ENCODE measurements at places on chromosomes 1 and 21.

DNA sequence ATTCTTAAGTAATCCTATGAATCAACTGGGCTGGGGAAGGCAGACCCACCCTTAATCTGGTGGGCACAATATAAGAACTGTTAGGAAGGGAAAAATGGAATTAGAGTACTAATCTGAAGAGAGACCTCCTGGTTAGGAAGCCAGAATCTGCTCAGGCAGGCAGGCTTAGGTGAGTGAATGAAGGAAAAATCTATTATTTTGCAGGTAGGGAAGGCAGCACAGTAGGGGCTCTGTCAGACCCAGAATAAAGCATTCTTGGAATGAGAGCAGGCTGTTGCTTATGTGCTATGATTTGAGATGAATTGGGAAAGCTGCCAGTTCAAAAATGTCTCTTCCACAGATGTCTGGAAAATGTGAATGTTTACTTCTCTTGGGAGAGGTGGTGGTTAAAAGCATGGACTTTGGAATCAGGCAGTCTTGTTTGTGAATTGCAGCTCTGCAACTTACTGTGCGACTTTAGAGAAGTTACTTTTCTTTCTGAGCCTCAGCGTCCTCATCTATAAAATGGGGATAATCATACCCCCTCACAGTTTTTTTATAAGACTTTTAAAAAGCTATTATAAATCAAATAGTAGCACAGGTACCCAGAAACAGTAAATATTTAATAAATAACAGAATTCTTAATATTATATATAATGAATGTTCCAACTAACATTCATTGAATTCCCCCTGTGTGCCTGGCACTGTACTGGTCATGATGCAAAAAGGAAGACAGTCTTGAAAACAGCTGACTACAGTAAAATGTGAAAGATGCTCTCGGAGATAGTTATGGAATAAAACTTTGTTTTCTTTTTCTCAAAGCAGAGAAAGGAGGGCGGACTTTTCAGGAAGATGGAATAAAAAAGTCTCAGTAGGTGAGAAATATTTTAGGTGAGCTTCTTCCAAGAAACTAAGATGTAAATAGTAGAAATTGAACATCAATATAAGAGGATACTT lies 15.3 kb upstream of the ZNF644 start:
- H3K4me1 ChIP-seq = no peaks in the 10 kb centered on the region
- H3K4me3 ChIP-seq = no peak overlapping the region
- H3K36me3 ChIP-seq = peaks cover 6% of the 10 kb centered on the region
- no peak overlapping the region for H3K27ac ChIP-seq

GRCh38 chr1:210428696-210429095 lies 100.0 kb downstream of the HHAT start:
- H3K27ac ChIP-seq = no peak overlapping the region
- peaks cover 25% of the 10 kb centered on the region for H3K4me1 ChIP-seq
- ATAC-seq = no peak

DNA sequence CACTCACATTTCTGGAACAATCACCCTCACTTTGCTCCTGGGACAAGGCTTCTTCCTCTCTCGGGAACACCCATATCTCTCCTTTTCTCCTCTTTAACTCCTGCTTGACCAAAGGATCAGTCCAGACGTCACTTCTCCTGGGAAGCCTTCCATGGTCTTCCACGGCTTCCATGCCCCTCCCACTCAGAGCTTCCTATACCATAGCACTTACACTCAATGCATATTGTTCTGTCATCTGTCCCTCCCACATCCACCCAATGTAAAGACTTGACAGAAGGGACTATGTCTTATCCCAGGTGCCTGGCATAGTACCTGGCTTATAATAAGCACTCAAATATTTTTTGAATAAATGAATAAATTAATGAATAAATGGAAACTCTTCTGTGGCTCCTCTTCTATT lies 28.2 kb downstream of the CD34 start:
- no peak for ATAC-seq
- peaks cover 9% of the 10 kb centered on the region for H3K27me3 ChIP-seq
- H3K36me3 ChIP-seq = no peaks in the 10 kb centered on the region

DNA sequence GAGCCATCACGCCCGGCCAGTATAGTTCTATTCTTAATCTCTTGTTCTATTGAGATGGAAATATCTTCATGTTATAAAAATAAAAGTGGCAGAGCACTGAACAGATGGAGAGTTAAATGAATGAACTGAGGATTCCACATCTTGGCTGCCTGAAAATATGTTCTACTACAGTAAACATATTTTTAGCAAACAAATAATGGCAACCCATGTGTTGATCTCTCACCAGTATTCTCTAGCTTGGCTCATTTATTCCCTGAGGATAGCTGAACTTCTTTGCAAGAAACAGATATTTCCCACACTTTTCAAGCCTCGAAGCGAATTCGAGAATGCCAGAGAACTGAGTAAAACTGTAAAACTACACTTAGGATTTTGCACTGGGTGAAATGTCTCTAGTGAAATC lies 58.9 kb downstream of the DIRAS3 start:
- no peak for ATAC-seq
- H3K36me3 ChIP-seq = no peaks in the 10 kb centered on the region
- H3K27ac ChIP-seq = no peak overlapping the region
- no peak overlapping the region for H3K4me3 ChIP-seq
- H3K4me1 ChIP-seq = no peaks in the 10 kb centered on the region
- no peaks in the 10 kb centered on the region for H3K27me3 ChIP-seq

DNA sequence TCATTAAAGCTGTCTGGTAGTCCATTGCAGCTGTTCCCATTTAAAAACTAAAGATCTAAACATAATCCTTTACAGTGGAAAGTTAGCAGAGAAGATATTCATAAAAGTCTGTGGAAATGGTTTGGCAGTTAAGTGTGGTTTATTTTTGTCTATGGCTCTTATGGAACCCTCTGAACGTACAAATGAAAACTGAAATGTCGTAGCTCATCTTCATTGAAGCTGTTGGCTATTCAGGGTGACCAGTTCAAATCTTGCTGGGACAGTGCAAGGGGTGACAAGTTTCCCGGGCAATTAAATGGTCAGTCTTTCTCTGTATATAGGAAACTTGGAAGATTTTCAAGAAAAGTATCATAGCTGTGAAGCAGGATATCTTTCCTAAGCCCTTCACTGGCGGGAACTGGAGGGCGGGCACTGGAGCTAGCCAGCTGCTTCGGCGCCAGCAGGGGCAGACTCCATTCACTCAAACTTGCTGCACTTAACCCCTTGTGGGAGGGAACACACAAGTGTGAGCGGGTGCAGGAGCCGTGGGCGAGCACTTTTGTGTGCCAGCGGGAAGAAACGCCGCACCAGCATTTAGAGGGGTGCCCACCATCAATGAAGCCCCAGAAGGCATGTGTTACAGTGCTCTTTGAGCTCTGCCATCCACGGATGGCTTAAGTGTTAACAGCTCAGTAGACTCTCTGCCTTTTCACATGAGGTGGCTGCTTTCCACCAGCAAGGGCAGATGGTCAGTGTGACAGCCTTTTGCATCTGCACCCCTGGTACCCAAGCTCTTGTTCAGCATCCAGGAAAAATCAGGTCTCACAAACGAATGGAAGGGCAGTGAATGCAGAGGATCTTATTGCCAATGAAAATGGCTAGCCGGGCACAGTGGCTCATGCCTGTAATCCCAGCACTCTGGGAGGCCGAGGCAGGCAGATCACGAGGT lies 232.1 kb upstream of the KAZN start:
- no peak overlapping the region for H3K27ac ChIP-seq
- H3K4me1 ChIP-seq = no peaks in the 10 kb centered on the region
- no peak overlapping the region for H3K4me3 ChIP-seq
- H3K27me3 ChIP-seq = peaks cover 24% of the 10 kb centered on the region

GRCh38 chr1:1946540-1946939 lies 27.5 kb upstream of the TMEM52 start:
- H3K4me3 ChIP-seq = no peak overlapping the region
- ATAC-seq = no peak
- H3K27ac ChIP-seq = no peak overlapping the region
- peaks cover 50% of the 10 kb centered on the region for H3K27me3 ChIP-seq

DNA sequence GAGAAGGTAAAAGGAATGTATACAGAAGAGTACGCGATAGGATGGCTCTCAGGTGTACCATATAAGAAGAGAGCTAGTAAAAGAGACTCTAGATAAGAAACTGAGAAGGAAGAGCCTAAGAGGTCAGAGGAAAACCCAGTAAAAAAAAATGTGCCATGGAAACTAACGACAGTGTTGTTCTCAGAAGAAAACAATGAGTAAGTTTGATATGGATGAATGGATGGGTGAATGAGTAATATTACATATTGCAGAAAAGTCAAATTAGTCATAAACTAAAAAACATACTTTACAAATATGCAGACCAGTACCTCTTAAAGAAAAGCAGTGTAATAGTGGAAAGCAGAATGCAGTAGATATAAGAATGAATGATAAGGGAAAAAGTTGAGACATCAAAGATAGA lies 316.2 kb downstream of the HMCN1 start:
- no peaks in the 10 kb centered on the region for H3K36me3 ChIP-seq
- H3K27ac ChIP-seq = no peak overlapping the region
- no peak overlapping the region for H3K4me3 ChIP-seq
- no peaks in the 10 kb centered on the region for H3K4me1 ChIP-seq
- no peak for ATAC-seq

- H3K27ac ChIP-seq = no peak overlapping the region
- H3K4me3 ChIP-seq = no peak overlapping the region
- no peak for ATAC-seq
- no peaks in the 10 kb centered on the region for H3K4me1 ChIP-seq
- peaks cover 10% of the 10 kb centered on the region for H3K27me3 ChIP-seq
Measured at GRCh38 chr21:38667291-38667870, 138.3 kb upstream of the ETS2 start.

DNA sequence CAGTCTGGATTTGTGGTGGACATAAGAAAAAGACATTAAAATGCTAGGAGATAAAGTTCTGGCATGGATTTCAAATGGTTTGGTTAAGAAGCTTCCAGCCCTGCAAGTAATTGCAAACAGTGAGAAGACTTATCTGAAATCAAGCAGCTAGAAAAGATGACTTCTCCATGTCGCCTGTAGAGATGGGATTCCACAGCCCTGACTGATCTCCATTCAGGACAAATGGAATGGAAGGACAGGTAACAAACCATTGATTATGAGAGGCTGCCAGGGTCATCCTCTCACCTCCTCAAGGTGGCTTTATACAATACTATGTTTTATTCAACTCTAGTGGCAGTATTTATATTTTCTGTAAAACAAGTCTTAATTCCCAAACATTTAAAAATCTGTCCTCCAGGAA lies 237.9 kb downstream of the HLX start:
- no peak overlapping the region for H3K4me3 ChIP-seq
- H3K4me1 ChIP-seq = no peaks in the 10 kb centered on the region
- peaks cover 28% of the 10 kb centered on the region for H3K36me3 ChIP-seq
- H3K27me3 ChIP-seq = no peaks in the 10 kb centered on the region

GRCh38 chr1:180519846-180520245 lies 17.5 kb upstream of the ACBD6 start:
- H3K4me3 ChIP-seq = no peak overlapping the region
- no peaks in the 10 kb centered on the region for H3K36me3 ChIP-seq
- no peaks in the 10 kb centered on the region for H3K27me3 ChIP-seq
- ATAC-seq = no peak

GRCh38 chr1:224107282-224107625 lies 6.7 kb upstream of the FBXO28 start:
- no peaks in the 10 kb centered on the region for H3K27me3 ChIP-seq
- no peak for ATAC-seq
- H3K27ac ChIP-seq = no peak overlapping the region
- H3K4me3 ChIP-seq = no peak overlapping the region

GRCh38 chr1:50978852-50979781 lies 9.1 kb downstream of the CDKN2C start:
- no peak overlapping the region for H3K27ac ChIP-seq
- peak overlapping the region; percentile 6 for H3K4me3 ChIP-seq
- peaks cover 43% of the 10 kb centered on the region for H3K27me3 ChIP-seq

DNA sequence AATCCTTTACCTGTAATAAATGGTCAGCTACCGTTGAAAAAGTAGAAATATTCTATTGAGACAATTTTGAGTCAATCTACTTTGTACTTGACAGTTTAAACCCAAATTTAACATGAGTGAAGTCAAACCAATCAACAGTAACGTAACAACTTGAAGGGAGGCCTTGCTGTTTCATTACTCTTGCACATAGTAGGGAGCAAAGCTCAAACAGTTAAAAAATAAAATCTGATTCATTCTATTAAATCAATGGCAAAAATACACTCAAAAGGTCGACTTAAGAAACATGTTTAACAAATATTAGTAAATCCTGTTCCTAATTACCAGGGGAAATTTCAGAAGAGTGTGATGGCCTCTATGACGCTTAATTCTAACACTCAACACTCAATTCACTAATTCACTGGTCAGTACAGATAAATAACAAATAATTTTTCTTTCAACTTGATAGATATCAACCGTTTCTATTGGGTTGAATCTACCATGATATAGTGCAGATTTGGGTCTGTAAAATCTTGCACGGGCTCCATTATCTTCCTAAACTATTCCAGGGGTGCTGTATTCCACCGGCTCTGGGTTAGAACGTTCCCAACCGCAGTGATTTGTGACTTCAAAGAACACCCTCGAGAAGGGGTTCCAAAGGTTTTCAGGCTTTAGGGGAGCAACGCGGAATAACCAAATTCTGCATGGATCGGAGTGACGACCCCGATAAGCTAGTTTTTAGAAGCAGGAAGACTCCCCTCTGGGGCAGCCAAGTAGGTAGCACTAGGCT lies 1.4 kb downstream of the TARBP1 start:
- no peaks in the 10 kb centered on the region for H3K27me3 ChIP-seq
- H3K36me3 ChIP-seq = peaks cover 19% of the 10 kb centered on the region
- peak overlapping the region; percentile 77 for H3K4me3 ChIP-seq

GRCh38 chr1:59484096-59484495 lies 187.2 kb downstream of the FGGY start:
- H3K4me3 ChIP-seq = no peak overlapping the region
- H3K36me3 ChIP-seq = no peaks in the 10 kb centered on the region

DNA sequence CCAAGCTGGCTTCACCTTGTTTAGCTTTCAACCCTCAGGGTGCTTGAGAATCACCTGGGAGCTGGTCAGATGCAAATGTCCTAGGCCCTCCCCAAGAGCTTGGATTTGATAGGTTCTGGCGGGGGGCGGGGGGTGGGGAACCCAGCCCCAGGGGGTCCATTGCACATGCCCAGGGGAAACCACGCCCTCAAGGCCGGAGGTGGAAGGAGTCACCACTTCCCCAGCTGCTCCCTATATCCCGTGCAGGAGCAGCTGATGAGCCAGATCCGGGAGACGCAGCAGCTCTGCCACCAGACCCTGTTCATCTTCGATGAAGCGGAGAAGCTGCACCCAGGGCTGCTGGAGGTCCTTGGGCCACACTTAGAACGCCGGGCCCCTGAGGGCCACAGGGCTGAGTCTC lies 5.8 kb downstream of the TOR3A start:
- peaks cover 43% of the 10 kb centered on the region for H3K36me3 ChIP-seq
- no peaks in the 10 kb centered on the region for H3K27me3 ChIP-seq
- H3K27ac ChIP-seq = peak overlapping the region; percentile 86
- peak overlapping the region; percentile 53 for H3K4me3 ChIP-seq

DNA sequence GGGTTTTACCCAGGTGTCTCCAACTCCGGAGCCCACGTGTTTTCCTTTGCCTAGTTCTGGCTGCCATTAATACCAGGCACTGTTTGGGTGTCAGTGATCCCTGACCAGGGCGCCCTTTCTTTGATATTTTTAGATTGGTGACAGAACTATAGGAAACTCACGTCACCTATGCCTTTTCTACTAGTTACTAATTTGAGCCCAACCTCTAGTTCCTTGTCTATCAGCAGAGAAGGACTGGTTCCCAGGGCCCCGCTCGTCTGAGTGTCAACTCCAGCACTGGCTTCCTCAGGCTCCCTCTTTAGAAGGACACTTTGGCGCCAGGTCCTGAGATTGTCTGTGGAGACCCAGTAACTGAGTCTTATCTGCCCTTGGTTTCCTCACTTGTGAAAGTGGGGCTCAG lies 9.4 kb downstream of the MFN2 start:
- H3K27ac ChIP-seq = no peak overlapping the region
- H3K36me3 ChIP-seq = peaks cover 56% of the 10 kb centered on the region
- H3K4me1 ChIP-seq = peaks cover 21% of the 10 kb centered on the region
- H3K27me3 ChIP-seq = no peaks in the 10 kb centered on the region

All from stimulated activated memory B cell treated with anti-CD40 and anti-IgM and Interleukin-4, amounts not matched to agents 10 μg/mL and 1 μg/mL and 100 μg/mL, for 72 hours (primary cell).